ENCODE measurements at places on chromosomes 5 and 9.
A peak's percentile ranks its signal among the peaks of the same experiment; 100 is the strongest.

- no peak for DNase-seq
These were observed 118.8 kb downstream of the SIL1 start for GRCh38 chr5:139079225-139079990.

DNA sequence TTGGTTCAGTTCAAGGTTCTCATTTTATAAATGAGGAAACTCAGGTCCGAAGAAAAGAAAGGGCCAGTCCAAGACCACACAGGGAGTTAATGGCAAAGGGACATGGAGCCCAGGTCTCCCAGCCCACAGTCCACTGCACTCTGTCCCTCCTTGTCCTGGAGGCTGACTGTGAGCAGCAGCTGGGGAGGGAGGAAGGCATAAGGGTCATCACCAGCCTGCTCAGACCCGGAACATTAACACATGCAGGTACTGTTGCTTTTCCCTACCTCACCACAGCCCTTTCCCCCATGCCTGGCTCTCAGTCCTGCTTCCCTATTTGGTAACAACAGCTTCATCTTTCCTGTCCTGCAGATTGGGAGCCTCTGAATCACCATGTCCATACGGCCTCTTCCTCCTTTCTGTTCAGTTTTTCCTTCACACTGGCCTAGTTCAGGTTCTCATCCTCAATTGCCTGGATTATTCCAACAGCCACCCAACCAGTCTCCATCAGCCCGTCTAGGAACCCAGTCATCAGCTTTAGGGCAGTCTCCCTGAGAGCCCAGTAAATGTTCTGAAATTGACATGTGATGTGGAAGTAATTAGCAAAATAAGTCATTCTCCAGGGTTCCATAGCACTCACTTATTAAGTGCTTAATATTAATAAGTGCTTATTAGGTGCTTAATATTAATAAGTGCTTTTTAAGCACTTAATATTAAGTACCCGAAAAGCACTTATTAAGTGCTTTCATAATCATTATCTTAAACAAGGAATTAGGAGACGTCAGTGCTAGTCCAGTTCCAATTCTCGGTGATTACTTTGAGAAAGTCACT, 4.3 kb downstream of the GPX3 start:
- no peak for DNase-seq

GRCh38 chr5:38018016-38018415, 178.2 kb upstream of the GDNF start:
- DNase-seq = no peak

- DNase-seq = peak; percentile 86
These were observed 15.8 kb upstream of the RAPGEF1 start for GRCh38 chr9:131755541-131756198.

GRCh38 chr9:6973762-6974161, 216.0 kb downstream of the KDM4C start:
- DNase-seq = no peak

- no peak for DNase-seq
These were observed 5.5 kb downstream of the B4GALT1 start for GRCh38 chr9:33161589-33162132.

DNA sequence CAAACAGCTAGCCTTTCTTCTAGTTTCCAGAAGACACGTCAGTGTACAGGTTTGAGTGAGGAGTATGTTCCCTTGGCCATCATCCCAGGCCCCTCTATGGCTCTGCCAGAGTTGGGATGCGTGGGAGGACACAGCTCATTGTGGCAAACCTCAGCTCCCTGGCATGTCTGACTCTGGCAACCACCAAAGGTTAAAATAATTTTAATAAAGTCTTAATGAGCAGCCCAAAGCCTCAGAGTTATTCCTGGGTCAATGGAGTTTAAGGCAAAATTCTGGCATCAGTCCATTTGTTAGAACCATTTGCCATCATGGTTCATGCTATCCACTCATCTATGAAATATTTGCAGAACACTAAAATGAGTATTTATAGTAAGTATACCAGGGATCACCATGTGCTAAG, 79.8 kb upstream of the PAPPA start:
- DNase-seq = no peak

GRCh38 chr5:9782826-9783560, 152.8 kb upstream of the TAS2R1 start:
- DNase-seq = no peak

GRCh38 chr9:16885931-16886330, 15.5 kb upstream of the BNC2 start:
- DNase-seq = no peak

DNA sequence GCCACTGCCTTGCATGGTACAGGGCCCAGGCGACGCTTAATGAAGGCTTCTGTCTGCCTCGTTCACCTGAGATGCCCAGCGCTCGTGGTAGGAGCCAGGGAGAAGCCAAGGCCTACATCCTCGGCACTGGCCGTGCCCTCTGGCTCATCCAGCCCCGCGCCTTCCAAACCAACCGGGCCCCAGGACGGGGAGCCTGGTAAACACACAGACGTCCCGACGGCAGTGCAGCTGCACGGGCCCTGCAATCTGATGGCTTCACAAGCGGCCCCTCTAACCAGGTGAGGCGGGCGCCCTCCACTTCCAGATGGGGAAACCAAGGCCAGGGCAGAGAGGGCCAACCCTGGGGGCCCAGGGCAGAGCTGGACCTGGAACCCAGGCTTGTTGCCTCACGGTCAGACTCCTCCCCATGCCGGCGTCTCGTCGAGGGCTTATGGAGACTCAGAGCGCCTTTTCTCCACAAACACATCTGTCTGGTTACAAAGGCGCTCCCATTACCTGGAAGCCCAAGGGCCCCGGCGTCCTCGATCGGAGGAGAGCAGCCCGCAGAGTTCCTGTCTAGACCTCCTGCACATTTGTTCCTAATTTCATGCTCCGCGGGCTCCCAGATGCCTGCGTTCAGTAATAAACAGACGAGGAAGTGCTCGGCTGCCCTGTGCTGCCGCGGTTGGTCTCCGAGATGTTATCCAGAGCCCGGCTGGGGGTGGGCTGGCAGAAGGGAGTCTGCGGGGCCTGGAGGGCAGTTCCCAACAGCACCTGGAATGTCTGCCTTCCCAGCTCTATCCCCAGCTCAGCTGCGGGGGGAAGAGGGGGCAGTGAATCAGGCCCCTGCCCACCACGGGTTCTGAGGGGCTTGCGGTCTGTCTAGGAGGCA, 23.5 kb downstream of the FAM163B start:
- DNase-seq = no peak

DNA sequence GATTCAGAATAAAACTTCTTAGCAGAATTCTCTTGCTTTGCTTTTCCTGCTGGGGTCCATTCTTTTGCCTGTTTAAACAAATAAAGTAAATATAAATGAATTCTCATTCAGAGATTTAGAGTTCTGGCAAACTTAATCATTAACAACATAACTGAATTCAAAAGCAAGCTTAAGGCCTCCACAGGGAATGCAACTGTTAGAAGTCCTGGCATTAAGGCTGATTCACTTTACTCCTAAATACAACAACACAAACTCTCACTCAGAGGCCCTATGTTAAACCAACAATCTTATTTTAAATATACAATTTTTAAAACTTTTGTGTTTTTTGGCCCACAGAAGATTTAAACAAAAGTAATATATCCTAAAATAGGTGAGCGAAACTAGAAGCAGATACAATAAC, 178.3 kb downstream of the AP3B1 start:
- no peak for DNase-seq

GRCh38 chr9:81473708-81474107, 215.6 kb downstream of the TLE1 start:
- no peak for DNase-seq

Measured in CD4-positive, alpha-beta T cell treated with Interleukin-21 for 1 hour (primary cell).